Type B pancreatic cell (in vitro differentiated cells): ENCODE measurements at places on chromosomes 13 and 19. TPM values are rescaled to one million over a fixed set of nuclear protein-coding genes. Genes with fewer than 3 reads are reported as not detected.

ZSCAN4 gene
- total RNA-seq, result not detected in 2 replicates

MYCBP2 gene
- total RNA-seq, result 71.7 and 95.7 TPM in 2 replicates

KLK14 gene
- total RNA-seq, result 0.29 and 0.43 TPM in 2 replicates

- DNase-seq, result no peak
These were observed 13.3 kb downstream of the ZNF574 start for GRCh38 chr19:42089191-42089750.

GRCh38 chr13:113584205-113584869, at the start of gene TFDP1:
Gene TFDP1, plus strand, starts transcription at chr13:113584753. Its CDS starts 1,085 bp downstream, at chr13:113585838.
- peak; percentile 90 for DNase-seq

- no peak for DNase-seq
These were observed 223.5 kb upstream of the SLC10A2 start for GRCh38 chr13:103289681-103290080.

DNA sequence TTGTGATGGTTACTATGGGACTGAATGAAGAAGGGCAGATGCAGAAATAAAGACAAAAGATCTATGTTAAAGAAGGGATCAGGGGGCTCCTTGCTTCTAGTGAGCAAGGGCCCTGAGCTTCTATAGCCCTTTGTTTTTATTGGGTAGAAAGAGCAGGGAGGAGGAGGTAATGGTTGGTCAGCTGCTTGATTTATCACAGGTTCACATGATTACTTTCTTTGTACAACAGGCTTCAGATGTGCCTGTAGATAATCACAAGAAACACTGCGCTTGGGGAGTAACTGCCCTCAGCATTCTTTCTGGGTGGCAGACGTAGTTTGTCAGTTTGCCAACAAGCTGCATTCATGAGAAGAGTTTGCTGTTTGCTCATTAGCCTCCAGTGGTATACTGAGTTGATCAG, 4.8 kb upstream of the ZNF439 start:
- DNase-seq, result no peak

DNA sequence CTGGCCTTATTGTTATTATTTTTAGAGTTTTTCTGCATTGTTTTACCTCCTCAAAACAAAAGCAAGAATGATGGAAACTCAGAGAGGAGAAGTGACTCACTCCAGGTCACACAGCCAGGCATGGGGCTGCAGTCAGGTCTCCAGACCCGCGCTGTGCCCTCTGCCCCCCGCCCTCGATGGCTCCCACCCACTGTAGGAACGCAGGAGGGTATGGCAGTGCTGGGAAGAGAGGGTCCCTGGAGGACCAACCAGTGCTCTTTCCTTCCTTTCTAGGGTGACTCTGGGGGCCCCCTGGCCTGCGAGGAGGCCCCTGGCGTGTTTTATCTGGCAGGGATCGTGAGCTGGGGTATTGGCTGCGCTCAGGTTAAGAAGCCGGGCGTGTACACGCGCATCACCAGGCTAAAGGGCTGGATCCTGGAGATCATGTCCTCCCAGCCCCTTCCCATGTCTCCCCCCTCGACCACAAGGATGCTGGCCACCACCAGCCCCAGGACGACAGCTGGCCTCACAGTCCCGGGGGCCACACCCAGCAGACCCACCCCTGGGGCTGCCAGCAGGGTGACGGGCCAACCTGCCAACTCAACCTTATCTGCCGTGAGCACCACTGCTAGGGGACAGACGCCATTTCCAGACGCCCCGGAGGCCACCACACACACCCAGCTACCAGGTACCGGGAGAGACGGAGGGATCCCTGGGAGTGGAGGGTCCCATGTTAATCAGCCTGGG, 5.6 kb downstream of the TIMM13 start:
- DNase-seq, result no peak

- no peak for DNase-seq
These were observed 154.1 kb downstream of the OLFM4 start for GRCh38 chr13:53182724-53183123.

- DNase-seq, result peak; percentile 89
These were observed 16.0 kb upstream of the ERCC1 start for GRCh38 chr19:45439569-45440258.

DNA sequence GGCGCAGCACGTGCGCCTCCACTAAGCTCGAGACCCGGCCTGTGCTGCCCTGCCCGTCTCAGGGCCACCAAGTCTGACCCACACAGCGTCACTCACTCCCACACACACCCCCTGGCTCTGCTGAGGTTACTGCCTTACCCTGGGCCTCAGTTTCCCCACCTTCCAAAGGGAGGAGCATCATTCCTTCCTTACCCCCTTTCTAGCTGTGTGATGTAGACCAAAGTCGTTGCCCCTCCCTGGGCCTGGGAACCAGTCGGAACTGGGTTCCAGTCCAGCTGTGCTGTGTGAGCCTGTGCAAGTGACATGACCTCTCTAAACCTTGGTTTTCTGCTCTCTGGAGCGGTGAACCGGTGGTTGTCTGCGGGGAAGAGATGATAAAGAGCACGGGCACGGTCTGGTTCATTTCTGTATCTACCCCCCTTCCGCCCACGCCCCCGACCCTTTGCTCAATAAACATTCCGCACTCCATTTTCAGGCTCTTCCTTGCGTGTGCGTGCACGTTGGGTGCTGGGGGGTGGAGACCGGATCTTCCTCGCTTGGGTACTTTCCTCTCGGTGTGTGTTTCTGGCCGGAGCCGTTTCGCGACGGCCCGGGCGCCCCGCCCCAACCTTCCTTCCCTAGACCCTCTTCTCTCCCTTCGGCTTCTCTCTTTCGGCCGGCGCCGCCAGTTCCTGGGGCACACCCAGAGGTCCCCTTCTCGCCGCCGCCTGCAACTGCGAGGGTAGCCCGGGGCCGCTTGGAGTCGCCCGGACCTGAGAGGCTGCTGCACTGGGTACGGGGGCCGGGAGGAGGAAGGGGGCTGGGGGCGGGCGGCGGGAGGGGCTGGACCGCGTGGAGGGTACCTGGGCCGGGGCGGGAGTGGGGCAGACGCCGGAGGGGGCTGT, at the start of gene ZNF581:
Gene ZNF581 (plus strand): TSS at position 647 of the 884 bp plus-strand sequence. CDS start 923 bp downstream, outside the sequence.
- DNase-seq, result peak; percentile 83

DNA sequence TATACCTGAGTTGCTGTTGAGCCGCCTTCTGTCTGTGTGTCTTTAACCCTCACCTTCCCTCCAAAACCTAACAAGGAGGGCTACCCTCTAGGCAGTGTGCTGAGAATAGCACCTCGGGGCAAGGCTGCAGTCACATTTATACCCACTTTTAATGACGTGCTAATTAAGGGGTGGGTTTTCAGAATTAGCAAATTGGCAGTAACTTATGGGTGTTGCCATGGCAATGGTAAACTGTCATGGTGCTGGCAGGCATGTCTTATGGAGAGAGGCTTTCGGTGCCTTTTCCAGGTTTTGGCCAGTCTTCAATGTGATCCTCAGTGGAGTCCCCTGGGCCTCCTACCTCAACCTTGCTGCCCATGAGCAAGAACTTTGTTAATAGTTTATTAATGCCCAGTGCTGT, 1.2 kb upstream of the PNMA8A start:
- no peak for DNase-seq

DNA sequence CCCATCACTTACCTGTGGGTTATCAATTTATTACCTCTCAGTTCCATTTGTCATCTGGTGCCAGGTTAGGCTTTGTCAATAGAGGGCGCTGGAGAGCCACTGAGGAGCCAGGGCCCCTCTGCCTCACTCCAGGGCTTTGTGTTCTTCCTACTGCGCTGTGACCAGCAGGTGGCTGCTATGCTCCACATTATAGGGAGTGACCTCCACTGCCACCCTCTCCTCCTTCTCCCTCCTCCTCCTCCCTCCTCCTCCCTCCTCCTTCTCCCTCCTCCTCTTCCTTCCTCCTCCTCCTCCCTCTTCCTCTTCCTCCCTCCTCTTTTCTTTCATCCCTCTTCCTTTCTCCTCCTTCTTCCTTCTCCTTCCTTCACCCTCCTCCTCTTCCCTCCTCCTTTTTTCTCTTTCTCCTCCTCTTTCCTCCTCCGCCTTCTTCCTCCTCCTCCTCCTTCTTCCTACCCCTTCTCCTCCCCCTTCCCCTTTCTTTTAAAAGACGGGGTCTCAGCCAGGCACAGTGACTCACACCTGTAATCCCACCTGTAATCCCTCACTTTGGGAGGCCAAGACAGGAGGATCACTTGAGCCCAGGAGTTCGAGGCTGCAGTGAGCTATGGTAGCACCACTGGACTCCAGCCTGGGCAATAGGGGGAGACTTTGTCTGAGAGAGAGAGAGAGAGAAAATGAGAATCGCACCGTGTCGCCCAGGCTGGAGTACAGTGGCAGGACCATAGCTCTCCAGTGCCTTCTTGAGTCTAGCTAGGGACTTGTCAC, 10.3 kb upstream of the ZBTB32 start:
- peak; percentile 84 for DNase-seq

GRCh38 chr13:23825179-23825578, 64.0 kb downstream of the MIPEP start:
- DNase-seq, result no peak
